ENCODE measurements at places on chromosomes 11 and 22.

DNA sequence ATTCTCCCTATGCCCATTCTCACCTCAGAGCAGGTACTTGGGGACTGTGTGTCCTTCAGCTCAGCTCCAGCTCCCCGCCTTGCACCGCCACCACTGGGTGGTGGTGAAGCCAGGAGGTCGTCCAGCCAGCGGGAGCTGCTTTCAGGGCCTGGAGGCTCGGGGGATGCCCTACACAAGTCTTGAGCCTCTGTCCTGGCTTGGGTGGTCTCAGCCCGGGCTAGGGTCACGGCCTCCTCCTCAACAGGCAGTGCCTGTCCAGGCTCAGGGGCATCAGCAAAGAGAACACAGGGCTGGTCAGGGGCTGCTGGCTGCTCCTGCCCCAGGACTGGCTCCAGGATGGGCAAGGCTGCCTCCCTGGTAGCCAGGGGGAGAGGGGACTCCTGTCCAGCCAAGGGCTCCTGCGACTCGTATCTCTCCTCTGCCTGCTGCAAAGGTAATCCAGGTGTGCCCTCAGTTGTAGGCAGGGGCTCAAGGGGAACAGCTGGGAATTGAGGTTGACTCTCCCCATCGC is 12.2 kb downstream of the TNKS1BP1 start:
- DNase-seq, result no peak

- DNase-seq, result no peak
Observed at GRCh38 chr22:50676180-50676636, 3.6 kb downstream of the SHANK3 start.

- no peak for DNase-seq
Observed at GRCh38 chr22:29819501-29819900, 18.6 kb downstream of the ASCC2 start.

- peak; percentile 1 for DNase-seq
Observed at GRCh38 chr11:40405614-40406013, 1053.8 kb downstream of the LRRC4C start.

- DNase-seq, result no peak
Observed at GRCh38 chr22:44159221-44159620, 21.5 kb upstream of the PARVG start.

DNA sequence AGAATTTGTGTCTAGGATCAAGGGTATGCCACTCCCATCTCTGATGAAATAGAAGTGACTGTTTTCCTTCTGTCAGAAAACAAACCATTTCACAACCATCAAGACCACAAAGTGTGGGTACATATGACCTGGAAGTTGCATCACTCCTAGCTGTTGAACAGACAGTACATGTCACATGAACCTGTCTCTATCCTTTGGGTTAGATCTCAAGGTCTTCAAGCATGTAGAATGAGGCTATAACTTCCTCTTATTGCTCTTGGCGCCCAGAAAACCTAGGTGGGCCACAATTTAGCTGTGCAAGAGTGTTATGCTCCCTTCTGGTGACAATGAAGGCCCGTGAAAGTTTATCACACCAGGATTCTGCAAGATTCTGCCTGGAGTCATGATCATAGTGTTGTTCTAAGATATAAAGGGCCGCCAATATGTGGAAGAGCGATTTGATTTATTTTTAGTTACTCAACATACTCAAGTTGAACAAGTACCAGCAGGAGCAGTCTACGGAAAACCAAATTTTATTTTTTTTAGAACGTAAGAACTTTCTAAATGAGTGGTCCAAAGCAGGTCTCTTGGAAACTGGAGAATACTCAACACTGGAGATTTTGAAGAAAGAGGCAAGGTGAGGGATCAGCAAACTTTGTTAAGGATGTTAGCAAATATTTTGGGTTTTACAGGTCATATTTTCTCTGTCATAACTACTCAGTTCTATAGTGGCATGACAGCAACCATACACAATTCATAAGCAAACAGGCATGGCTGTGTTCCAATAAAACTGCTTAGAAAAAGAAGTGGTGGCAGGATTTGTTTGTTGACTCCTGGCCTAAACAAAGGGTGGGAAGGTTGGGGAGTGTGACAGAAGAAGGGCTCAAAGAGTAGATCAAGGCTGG is 101.8 kb downstream of the USP35 start:
- peak; percentile 66 for DNase-seq

DNA sequence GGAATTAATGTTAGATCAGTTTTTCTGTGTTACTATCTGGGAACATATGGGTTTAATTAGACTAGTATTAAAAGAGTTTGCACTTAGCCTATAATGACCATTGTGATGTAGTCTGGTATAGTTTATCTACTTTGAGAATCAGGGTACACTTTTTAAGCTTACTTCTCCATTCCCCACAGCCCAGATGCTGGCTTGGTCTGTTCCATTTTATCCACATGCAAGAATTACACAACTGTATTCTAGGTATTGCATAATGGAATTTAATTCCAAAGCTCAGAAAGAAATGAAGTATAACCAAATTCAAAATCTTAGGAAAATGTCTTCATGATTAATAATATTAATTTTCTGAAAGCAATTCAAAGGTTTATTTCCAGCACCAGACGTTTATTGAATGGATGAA is 122.2 kb upstream of the PDGFD start:
- no peak for DNase-seq

DNA sequence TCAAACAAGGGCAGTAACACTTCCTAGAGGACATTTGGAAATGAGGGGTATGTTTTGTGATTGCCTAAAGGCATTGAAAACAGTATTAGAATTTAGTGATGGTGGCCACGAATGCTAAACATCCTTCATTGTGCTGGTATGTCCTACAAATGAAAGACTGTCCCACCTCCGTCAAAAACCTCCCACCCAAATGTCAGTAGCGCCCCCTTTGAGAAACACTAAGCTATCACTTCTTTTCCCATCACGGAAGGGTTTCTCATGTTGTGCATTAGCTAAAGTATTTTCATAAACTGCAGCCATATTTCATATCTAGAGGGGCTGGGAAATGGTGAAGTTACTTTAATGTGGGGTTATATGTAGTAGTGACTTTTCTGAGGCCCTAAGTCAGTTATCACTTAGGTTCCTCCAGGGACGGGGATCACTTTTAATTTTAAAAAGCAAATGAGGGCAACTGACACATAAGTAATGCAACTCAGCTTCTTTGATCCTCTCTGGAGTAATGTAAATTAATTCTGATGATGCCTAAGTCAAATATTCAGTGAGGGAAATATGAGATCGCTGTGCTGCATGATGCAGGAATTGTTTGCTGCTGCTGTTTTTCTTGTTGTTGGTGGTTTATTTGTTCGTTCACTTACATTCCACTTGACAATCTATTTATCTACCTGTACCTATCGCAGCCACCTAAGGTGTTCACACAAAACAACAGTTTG is 1403.4 kb upstream of the TENM4 start:
- no peak for DNase-seq

All from hematopoietic multipotent progenitor cell treated with erythropoietin and hydrocortisone succinate and interleukin-3 and kit ligand, for 8 days (in vitro differentiated cells).